Gastroesophageal sphincter (tissue), 4 donors: ENCODE measurements at places on chromosomes 13 and 19. TPM values are rescaled to one million over a fixed set of nuclear protein-coding genes. Genes with fewer than 3 reads are reported as not detected.

GRCh38 chr13:39298951-39299350 is 260.7 kb downstream of the NHLRC3 start:
- ATAC-seq: no peak

- no peak for ATAC-seq
Measured at GRCh38 chr19:3838661-3839060, 30.2 kb downstream of the ZFR2 start.

Gene ZNF681
- 0.81 TPM for total RNA-seq

GRCh38 chr19:39200803-39201115 is 3.3 kb downstream of the SYCN start:
- no peak for ATAC-seq

GRCh38 chr13:33642374-33643065 is 175.4 kb upstream of the RFC3 start:
- peak; percentile 76 for ATAC-seq

Gene MISP3
- 9.5 TPM for total RNA-seq

Gene ZNF497
- total RNA-seq: 1.5 TPM

GRCh38 chr19:35713904-35714495 is 3.8 kb upstream of the KMT2B start:
- ATAC-seq: no peak

Gene CGB5
- total RNA-seq: not detected

DNA sequence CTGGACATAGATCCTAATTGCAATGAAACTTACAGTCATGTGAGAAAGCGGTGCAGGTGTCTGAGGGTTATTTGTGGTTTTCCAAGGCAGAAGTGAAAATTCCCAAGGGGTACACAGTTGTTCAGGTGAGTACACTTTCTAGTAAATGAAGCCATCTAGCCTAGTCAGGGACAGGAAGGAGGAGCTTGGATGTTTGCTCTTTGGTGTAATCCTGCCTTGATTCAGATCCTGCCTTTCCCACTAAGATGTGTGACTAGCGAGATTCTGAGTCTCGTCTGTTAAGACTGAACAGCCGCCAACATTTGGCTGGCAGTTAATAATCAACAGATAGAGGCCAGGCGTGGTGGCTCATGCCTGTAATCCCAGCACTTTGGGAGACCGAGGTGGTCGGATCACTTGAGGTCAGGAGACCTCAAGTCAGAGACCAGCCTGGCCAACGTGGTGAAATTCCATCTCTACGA is 2.5 kb downstream of the RPS9 start:
- no peak for ATAC-seq

- no peak for ATAC-seq
Measured at GRCh38 chr13:109357751-109358471, 428.5 kb downstream of the IRS2 start.

- ATAC-seq: peak; percentile 63
Measured at GRCh38 chr19:44757735-44758505, 9.4 kb downstream of the BCL3 start.

DNA sequence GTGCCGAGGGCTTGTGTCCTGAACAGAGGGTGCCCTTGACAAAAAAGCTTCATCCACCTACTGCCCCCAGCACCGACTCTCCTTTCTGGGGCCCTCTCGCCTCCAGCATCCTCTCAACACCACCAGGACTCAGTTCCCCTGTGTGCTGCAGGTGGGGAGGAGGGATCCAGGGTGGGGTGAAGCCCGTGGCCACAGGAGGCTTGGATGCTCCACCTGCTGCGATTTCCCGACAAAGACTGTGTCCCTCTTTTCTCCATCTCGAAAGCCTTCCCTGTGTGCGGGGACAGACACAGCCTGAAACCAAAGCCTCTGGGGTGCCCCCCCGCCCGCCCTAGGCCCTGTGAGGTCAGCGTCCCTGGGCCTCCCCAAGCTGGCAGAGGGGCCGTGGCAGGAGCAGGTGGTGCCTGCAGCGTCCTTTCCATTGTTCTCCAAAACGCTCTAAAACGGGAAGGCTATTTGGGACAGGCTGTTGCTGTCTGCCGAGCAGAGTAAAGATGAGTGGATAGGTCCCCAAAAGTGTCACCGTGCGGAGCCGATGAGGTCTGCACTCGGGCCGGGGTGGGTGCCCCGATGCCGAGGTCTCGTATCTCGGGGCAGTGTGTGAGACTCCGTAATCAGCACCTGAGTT is 185.7 kb downstream of the PTPRS start:
- ATAC-seq: no peak

Gene LSR
- 6.6 TPM for total RNA-seq

DNA sequence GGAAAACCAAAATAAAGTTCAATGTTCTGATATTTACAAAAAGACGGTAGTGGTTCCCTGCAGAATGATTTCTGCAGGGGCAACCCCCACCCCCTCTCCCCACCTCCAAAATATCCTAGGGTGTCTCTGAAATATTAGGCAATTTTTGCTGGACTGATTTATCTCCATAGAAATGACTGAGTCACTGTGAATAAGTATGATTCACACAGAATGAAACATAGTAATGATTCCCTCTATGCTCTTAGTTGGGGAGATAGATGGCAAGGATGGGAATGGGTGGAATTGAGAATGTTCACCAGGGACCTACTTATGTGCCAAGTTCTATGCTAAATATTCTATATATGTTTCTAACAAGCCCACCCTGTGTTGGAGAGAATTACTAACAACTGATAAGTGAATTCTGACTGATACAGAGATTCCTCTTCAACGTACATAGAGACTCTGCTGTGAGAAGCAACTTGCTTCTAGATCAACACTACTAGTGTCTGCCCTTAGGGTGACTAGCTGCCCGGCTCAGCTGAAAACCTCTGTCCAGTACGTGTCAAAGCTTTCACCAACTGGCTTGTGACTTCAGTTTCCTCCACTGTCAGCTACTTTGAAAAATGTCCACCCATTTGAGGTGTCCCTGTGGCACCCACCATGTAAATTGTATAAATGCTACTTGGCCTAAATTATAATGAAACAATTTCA is 38.4 kb upstream of the RAP2A start:
- ATAC-seq: peak; percentile 46

Gene ZNF546
- 5.2 TPM for total RNA-seq

Gene CFAP97D2
- not detected for total RNA-seq

DNA sequence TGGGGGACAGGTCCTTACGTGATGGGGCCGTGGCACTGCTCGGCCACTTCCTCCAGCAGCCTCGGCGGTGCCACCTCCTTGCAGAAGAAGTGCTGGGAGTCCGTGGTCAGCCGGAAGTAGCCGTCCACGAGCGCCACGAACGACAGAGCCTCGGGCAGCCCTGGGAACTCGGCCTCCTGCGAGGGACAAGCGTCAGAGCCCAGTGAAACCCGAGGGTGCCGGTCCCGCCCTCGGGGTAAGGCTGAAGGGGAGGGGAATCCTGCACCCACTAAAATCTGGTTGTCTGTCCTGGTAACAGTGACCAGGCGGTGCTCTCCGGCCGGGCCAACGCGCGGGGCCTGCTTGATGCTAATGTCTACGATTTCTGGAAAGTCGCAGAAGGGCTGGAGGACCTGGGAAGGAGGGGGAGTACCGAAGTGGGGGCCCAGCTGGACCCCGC is 6.4 kb downstream of the JAK3 start:
- peak; percentile 25 for ATAC-seq

GRCh38 chr19:48695743-48696352 is at the start of gene FUT2:
TSS of gene FUT2 (plus strand) at chr19:48695971. CDS start at chr19:48702957, 6,986 bp downstream.
- ATAC-seq: no peak

Gene SYDE1
- 100 TPM for total RNA-seq

GRCh38 chr19:51026554-51026831 is at the start of gene KLK11:
TSS of gene KLK11 (minus strand) at chr19:51026616. CDS start at chr19:51025631, 985 bp downstream.
- no peak for ATAC-seq

DNA sequence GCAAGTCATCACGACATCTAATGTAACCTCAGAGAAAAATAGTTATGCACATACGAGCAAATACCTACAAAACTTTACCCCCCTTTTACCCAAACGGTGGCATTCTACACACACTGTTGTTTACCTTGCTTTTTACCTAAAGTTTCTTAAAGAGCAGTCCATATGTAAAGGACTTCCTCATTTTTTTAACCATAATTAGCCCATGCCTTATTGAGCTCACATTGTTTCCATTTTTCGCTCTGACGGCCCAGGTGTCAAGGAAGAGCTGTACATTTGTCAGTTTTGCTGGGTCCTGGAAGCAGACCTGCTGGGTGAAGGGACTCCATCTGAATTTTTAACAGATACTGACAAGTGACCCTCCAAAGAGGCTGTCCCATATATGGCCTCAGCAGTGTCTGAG is 89.4 kb downstream of the STK24 start:
- ATAC-seq: no peak

- no peak for ATAC-seq
Measured at GRCh38 chr19:2863816-2864215, 3.3 kb upstream of the ZNF556 start.

DNA sequence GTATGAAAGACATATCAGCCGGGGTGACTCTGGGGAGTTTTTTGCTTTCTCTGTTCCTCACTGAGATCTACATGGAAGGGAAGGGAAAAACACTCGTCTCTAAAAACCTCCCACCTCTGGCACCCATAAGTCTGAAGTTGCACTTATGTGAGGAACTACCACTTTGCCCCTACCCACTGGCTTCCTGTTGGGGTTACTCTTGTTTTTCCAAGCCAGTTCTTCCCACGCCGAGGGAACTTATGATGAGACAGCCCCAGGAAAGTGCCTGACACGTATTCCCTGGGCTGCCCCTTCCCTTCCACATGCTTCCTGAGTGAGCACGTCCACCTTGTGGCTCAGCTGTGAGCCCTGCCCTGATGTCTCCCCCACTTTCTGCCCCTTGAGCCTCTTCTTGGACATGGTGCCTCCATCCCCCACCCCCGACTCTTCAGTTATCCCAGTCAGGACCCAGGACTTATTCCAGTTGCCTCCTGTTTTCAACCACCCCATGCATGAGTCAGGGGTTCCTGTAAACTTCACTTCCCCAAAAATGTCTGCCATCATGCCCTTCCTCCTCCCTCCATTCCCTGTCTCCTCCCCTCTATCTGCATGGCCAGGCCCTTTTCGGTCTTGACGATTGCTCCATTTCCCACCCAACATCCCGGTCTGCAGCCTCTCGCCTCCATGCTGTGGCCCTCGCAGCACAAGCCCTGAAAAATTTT is 5.1 kb upstream of the SIGLEC7 start:
- ATAC-seq: peak; percentile 65

DNA sequence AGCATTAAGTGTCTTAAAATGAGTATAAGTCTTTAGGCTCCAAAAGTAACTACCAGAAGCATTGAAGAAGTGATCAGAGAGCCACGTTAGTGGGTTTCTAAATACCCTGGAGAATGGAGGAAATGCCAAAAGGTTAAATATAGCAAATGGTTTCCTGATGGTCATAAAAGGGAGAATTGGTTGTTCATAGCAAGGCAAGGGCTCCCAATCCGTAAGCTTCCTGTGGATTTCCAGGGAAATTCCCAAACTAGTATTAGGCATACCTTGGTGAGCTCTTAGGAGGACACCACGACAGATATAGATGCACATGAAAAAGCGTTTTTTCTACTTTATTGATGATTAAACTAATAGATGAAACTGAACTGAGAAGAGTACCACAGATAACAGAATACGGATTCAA is 410.9 kb downstream of the FOXO1 start:
- ATAC-seq: no peak

Gene ZNF880
- total RNA-seq: 26.5 TPM

DNA sequence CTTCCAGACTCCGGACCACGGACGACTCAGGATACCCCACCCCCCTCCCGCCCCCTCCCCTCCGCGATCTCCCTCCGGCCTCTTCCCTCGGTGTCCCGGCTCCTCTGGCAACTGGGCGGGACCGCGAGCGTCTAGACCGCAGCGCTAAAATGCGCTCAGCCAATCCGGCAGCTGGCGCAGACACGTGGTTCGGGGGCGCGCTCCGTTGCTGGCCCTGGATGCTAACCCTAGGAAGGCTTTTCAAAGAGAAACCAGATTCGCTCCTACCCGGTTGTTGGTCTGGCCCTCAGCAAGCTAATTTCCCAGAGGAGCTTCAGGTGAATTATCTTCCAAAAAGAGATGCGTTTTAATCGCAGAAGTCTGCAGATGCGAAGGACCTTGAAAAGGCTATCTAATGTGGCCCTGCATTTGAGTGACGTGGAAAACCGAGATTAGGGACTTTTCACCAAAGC is at the start of gene DZIP1:
TSS of gene DZIP1 (minus strand) at position 106 of the 452 bp plus-strand sequence. CDS start 2,677 bp downstream, outside the sequence.
- ATAC-seq: peak; percentile 92

GRCh38 chr13:78193846-78194245 is 275.2 kb upstream of the EDNRB start:
- ATAC-seq: no peak

- no peak for ATAC-seq
Measured at GRCh38 chr13:111248822-111249221, 71.6 kb upstream of the TEX29 start.

Gene TECR
- total RNA-seq: 21.9 TPM

DNA sequence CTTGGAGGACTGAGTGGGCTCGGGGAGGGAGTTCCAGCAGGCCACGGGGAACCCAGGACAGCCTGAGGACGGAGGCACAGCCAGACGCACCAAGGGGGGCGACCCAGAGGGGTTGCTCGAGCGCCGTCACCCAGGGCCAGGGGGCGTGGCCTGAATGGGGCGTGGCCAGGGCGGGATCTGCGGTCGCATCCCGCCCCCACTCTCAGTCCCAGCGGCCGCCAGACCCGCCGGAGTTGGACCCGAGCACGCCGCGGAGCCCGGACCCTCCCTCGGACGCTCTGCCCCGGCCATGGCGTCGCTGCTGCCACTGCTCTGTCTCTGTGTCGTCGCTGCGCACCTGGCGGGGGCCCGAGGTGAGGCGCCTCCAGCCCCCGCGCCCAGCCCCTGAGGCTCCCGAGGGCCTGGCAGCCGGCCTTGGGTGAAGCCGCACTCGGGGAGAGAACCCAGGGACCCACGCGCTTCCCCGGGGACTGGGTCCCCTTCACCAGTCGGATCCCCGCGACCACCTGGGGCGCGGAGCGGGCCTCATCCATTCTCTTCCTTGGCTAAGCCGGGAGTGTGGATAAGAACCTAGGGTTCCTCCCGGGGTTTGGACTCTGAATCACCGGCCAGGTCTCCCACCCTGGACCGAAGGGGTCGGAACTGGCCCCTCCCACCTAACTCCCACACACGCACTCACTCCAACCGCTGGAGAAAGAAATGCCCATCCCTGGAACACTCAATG is at the start of gene CILP2:
TSS of gene CILP2 (plus strand) at position 205 of the 724 bp plus-strand sequence. CDS start at position 290, 85 bp downstream.
- ATAC-seq: no peak

Gene SIGLEC12
- 0.31 TPM for total RNA-seq

DNA sequence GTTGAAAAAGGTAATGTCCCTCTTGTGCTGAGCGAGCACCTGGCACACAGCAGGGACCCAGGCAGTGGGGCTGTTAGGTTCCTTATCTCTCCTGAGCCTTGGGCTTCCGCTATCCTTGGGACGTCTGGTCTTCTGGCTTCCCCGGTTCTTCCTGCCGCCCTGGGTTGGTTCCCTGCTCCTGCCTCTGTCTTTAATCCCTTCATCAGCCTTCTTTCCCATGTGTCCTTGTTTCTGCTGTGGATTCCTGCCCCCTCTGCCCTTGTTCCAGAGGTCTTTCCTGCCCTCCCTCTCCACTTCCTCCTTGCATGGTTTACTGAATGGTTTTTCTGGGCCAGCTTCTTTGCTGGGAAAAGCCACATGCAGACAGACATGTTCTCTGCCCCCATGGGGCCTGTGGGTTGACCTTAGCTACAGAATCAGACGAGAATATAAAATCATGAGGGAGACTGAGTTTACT is 2.6 kb downstream of the EPN1 start:
- ATAC-seq: no peak

Gene NAPSA
- 1.0 TPM for total RNA-seq

GRCh38 chr19:10295305-10295846 is 5.6 kb downstream of the ICAM5 start:
- no peak for ATAC-seq
